Ecto neural progenitor cell (in vitro differentiated cells): ENCODE measurements at places on chromosomes 1 and 21.

- DNase-seq, result no peak
Measured at GRCh38 chr1:1345384-1345783, 3.8 kb downstream of the DVL1 start.

DNA sequence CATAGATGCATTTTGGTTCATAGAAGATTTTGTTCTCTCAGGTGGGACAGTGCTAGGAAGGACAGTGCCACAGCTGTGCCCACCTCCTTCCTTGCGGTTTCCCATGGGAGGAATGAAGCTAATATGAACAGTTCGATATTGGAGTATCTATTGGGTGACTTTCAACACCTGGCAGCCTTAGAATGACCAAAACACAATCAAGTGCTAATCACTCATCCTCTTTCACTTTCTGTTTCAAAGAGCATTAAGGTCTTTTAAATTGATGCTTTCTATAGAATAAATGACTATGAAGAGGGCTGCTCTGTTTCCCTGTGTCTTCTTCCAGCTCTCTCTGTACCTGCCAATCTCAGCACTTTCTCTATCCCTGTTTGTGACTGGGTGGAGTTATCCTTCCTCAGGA, 784.0 kb downstream of the MRPL39 start:
- DNase-seq, result no peak

DNA sequence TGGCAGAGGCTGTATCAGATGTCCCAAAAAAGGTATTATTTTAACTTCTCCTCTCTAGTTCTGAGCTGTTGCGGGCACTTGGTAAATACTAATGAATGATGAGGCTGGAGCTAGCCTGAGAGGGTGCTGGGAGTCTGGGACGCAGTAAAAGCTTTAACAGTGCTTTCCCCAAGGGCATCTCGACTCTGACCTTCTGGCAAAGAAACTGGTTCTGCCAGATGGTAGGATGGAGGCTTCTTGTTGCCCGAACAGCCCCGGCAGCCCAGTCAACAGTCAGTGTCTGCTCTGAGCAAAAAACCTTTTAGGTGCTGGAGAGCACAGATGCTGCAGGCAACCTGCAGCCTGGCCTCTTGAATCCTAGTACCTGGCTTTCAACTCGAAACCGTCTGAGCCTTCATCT, 2.5 kb upstream of the PNRC2 start:
- DNase-seq, result peak; percentile 54

GRCh38 chr1:113283914-113284313, 106.4 kb upstream of the MAGI3 start:
- DNase-seq, result no peak

DNA sequence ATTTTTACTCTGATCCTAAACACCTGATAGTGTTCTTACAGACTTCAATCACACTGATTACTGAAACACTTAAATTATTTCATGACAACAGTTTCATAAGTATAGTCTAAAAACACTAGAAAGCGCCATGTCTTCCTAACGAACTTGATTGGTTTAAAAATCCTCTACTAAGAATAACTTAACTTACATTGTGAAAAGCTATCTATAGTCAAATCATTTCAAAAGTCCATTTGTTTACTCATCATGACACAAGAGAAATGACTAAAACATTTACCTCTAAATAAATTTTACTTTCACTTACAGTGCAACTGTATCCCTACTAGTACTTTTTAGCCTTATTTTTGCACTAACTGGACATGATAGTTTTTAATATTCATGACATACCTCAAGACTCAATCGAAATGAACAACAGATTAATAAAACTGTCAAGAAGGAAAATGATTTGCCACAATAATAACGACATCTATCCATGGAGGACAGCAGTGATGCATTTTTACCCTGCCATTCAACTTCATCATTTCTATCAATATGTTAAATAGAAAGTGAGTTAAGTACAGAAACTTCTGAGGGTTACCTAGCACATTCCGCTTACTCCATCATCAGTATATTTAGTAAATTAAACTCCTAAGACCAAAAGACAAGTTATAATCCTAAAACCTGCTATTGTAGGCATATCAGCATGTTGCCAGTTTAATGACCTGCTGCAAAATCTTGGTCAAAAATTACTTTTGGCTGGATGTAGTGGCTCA, 38.4 kb downstream of the AHCTF1 start:
- no peak for DNase-seq

- no peak for DNase-seq
Measured at GRCh38 chr1:12448746-12449177, 169.2 kb downstream of the DHRS3 start.

GRCh38 chr1:101264697-101265096, 27.9 kb downstream of the S1PR1 start:
- DNase-seq, result no peak

- peak; percentile 71 for DNase-seq
Measured at GRCh38 chr1:235253219-235253962, 74.6 kb downstream of the ARID4B start.

- no peak for DNase-seq
Measured at GRCh38 chr1:27113861-27114260, 41.1 kb downstream of the SLC9A1 start.

- no peak for DNase-seq
Measured at GRCh38 chr1:63635681-63636080, 42.5 kb downstream of the PGM1 start.

DNA sequence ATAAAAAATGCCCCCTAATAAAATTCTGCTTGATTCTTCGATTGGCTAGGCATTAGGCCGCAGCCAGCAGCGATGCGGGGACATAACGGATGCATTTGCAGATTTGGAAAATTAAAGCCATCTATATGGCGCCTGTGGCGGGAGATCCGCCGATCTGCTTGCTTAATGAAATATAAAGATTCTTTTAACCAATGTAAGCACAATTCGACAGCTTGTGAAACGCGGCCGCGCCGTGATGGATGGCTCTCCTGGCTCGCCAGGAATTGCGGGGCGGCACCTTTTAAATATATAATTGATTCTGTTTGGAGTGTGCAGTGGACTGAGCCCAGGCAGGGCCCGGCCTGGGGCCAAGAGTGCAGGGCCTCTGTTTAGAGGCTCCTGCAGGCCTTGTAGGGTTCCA, 8.0 kb downstream of the DMBX1 start:
- DNase-seq, result no peak
